Keratinocyte (primary cell): ENCODE measurements at places on chromosomes 6 and 20.

GRCh38 chr20:25389401-25389857, 1.2 kb downstream of the ABHD12 start:
- DNase-seq = no peak

GRCh38 chr6:3039384-3039783, 28.9 kb upstream of the RIPK1 start:
- no peak for DNase-seq

GRCh38 chr20:49558826-49559225, 9.1 kb downstream of the PTGIS start:
- no peak for DNase-seq

GRCh38 chr6:146041282-146041681, 12.4 kb downstream of the GRM1 start:
- no peak for DNase-seq
